SJSA1 (cell line): ENCODE measurements at places on chromosomes 2 and 18. TPM values are rescaled to one million over a fixed set of nuclear protein-coding genes. Genes with fewer than 3 reads are reported as not detected.

CCL20 gene
- total RNA-seq, result not detected in 2 replicates

C2orf66 gene
- total RNA-seq, result 0.05 TPM in 1 of 2 replicates, not detected in the other

TXNDC9 gene
- 107 and 117 TPM in 2 replicates for total RNA-seq

- peaks cover 21% of the 10 kb centered on the region for H3K4me1 ChIP-seq
- H3K4me3 ChIP-seq, result no peak overlapping the region
- H3K27me3 ChIP-seq, result no peaks in the 10 kb centered on the region
- H3K36me3 ChIP-seq, result no peaks in the 10 kb centered on the region; the same call in 1 of the 2 replicates
Observed at GRCh38 chr2:216317831-216318520, 54.3 kb downstream of the MARCHF4 start.

- no peaks in the 10 kb centered on the region for H3K36me3 ChIP-seq
- H3K27ac ChIP-seq, result no peak overlapping the region
- H3K4me1 ChIP-seq, result no peaks in the 10 kb centered on the region
- no peak for DNase-seq
- no peak overlapping the region for H3K4me3 ChIP-seq
Observed at GRCh38 chr2:17166506-17166905, 351.7 kb downstream of the RAD51AP2 start.

DNA sequence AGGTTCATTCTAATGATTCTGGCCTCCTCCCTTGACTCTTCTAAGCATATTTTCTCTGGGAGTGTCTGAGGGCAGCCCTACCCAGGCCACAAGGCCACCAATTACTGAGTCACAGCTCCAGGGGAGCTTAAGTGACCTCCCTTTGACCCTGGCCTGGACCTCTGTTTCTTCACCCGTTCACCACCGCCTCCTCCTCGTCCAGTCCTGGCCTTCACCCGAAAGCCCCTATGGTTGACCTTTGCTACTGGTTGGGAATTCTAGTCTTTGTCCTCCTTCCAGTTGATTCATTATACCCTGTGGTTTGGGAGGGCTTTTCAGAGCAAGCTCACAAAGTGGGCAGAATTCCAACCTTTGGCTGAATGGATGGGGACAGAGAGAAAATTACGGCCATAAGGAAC lies 72.6 kb downstream of the NRP2 start:
- peak; percentile 71 for DNase-seq
- peaks cover 62% of the 10 kb centered on the region for H3K4me1 ChIP-seq
- H3K4me3 ChIP-seq, result no peak overlapping the region

- no peaks in the 10 kb centered on the region for H3K27me3 ChIP-seq
- no peak overlapping the region for H3K4me3 ChIP-seq
- H3K36me3 ChIP-seq, result no peaks in the 10 kb centered on the region
- no peak overlapping the region for H3K27ac ChIP-seq
Observed at GRCh38 chr18:39732918-39733317, 2167.3 kb upstream of the CELF4 start.

DNA sequence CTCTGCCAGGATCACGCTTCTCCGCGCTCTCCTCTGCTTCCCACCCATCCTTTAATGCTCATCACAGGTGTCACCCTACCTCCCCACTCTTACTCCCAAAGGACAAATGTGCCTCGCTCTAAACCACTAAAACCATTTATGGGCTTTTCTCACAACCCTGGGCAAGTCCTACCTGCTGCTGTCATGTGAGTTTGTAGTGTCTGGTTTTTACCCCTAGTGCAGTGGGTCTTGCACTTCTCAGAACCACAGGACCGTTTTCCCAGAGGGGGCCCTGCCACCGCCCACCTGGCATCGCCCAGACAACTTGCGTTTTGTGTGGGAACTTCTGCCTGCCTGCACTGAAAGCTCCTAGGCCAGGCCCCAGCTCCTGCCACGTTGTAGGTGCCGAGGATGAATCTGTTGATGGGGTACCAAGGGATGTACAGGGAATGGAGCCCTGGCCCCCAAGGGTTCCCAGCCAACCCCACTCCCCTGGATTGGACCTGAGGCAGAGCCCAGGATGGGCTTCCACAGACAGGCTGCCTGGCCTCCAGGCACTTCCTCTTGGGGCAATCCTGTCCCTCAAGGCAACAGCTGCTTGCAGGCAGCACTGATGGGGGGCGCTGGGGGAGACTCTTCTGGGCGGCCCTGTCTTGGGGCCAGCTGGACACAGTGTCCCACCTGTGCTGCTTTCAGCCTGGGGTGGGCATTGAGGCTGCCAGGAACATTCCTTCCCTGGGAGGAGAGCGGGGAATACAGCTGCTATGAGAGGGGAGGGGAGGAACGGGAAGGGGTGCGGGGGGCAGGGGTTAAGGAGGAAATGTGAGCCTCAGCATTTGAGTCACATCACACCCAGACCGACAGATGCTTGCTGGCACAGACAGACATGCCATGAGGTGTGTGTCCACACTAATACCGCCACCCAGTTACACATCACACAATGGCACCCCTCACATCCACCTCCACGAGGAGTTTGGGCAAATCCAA lies 176.3 kb downstream of the ZFP36L2 start:
- H3K4me1 ChIP-seq, result peaks cover 43% of the 10 kb centered on the region
- H3K4me3 ChIP-seq, result no peak overlapping the region
- H3K36me3 ChIP-seq, result no peaks in the 10 kb centered on the region
- no peaks in the 10 kb centered on the region for H3K27me3 ChIP-seq

DNA sequence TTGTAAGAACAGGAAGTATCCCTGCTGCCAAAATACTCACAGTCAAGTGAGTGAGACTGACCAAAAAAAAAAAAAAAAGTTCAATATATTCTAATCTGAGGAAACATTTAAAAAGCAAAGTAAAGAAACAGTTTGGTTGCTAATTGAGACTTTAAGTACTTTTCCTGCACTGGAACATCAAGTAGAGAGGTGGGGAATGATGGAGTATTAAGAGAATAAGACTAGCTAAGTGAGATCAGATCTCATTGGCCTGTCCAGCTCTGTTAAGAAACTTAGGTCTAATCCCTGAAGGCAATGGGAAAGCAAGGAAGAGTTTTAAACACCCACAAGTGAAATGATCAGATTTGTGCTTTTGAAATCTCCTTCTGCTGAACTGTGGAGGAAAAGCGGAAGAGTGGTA lies 27.8 kb upstream of the MAP4K3 start:
- DNase-seq, result no peak
- H3K4me1 ChIP-seq, result peaks cover 26% of the 10 kb centered on the region
- H3K36me3 ChIP-seq, result no peaks in the 10 kb centered on the region
- H3K4me3 ChIP-seq, result no peak overlapping the region

- no peak for DNase-seq
- H3K36me3 ChIP-seq, result no peaks in the 10 kb centered on the region
- H3K27ac ChIP-seq, result no peak overlapping the region
- no peaks in the 10 kb centered on the region for H3K4me1 ChIP-seq
Observed at GRCh38 chr2:35033748-35034147, 1321.8 kb upstream of the CRIM1 start.

- no peak for DNase-seq
- H3K27me3 ChIP-seq, result no peaks in the 10 kb centered on the region
- H3K36me3 ChIP-seq, result peaks cover 53% of the 10 kb centered on the region
- no peak overlapping the region for H3K27ac ChIP-seq
- no peaks in the 10 kb centered on the region for H3K4me1 ChIP-seq
- H3K4me3 ChIP-seq, result no peak overlapping the region
Observed at GRCh38 chr2:3585261-3586109, 9.4 kb upstream of the COLEC11 start.

DNA sequence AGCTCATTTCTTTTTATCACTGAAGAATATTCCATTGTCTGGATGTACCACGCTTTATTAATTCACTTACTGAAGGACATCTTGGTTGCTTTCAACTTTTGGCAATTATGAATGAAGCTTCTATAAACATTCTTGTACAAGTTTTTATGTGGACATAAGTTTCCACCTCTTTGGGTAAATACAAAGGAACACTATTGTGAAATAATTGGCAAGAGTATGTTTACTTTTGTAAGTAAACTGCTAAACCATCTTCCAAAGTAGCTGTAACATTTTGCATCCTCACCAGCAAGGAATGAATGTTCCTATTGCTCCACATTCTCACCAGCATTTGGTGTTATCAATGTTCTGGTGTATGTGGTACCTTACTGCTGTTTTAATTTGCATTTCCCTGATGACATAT lies 15.8 kb upstream of the VWC2L start:
- no peaks in the 10 kb centered on the region for H3K27me3 ChIP-seq
- no peak for DNase-seq
- H3K27ac ChIP-seq, result no peak overlapping the region
- H3K4me3 ChIP-seq, result no peak overlapping the region
- H3K4me1 ChIP-seq, result no peaks in the 10 kb centered on the region
- no peaks in the 10 kb centered on the region for H3K36me3 ChIP-seq

UGT1A8 gene
- total RNA-seq, result not detected in 2 replicates

DNA sequence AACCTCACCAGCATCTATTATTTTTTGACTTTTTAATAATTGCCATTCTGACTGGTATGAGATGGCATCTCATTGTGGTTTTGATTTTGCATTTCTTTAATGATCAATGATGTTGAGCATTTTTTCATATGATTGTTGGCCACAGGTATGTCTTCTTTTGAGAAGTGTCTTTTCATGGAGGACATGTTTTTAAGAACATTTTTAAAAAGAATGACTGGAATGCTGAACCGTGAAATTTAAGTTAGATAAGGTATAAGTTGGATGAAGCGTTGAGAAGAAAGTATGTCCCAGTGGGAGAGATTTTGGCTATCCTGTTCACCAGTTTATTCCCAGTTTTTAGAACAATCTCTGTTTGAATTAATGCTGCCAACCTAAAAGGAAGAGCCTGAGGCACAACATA lies 365.9 kb downstream of the CELF4 start:
- no peak for DNase-seq
- no peak overlapping the region for H3K4me3 ChIP-seq
- H3K36me3 ChIP-seq, result no peaks in the 10 kb centered on the region
- H3K27me3 ChIP-seq, result no peaks in the 10 kb centered on the region

- H3K27me3 ChIP-seq, result no peaks in the 10 kb centered on the region
- no peak overlapping the region for H3K27ac ChIP-seq
- no peak for DNase-seq
- H3K4me1 ChIP-seq, result peaks cover 8% of the 10 kb centered on the region
- H3K36me3 ChIP-seq, result peaks cover 58% of the 10 kb centered on the region
Observed at GRCh38 chr2:127953128-127953718, 67.5 kb upstream of the AMMECR1L start.

AMER3 gene
- total RNA-seq, result not detected in 2 replicates

RIT2 gene
- total RNA-seq, result not detected in 2 replicates

DNA sequence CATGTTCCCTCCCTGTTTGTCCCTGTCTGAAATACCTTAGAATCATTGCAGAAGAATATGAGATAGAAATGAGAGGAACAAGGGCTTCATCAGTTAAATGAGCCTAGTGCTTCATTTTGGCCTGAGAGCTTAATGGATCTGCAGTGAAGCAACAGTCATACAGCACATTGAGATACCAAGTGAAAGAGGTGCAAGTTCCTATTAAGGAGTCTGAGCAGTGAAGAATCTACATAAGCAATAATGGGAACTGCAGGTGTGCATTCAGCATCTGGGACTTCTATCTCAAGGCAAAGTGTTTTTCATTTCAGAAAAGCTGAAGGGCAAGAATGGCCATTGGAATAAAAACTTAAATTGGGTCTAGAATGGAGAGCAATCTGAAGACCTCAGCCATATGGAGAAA lies 323.2 kb upstream of the SLC39A10 start:
- no peaks in the 10 kb centered on the region for H3K4me1 ChIP-seq
- H3K27ac ChIP-seq, result no peak overlapping the region
- no peak for DNase-seq
- H3K27me3 ChIP-seq, result no peaks in the 10 kb centered on the region

- DNase-seq, result no peak
- H3K4me3 ChIP-seq, result no peak overlapping the region
- no peaks in the 10 kb centered on the region; the same call in 1 of the 2 replicates for H3K27me3 ChIP-seq
- no peaks in the 10 kb centered on the region for H3K4me1 ChIP-seq
- no peak overlapping the region for H3K27ac ChIP-seq
Observed at GRCh38 chr2:142040556-142040955, 90.3 kb downstream of the LRP1B start.

ST6GAL2 gene
- total RNA-seq, result not detected in 2 replicates

GRCh38 chr2:212489719-212490346 lies 48.8 kb downstream of the ERBB4 start:
- H3K36me3 ChIP-seq, result no peaks in the 10 kb centered on the region
- DNase-seq, result no peak
- H3K27me3 ChIP-seq, result no peaks in the 10 kb centered on the region
- no peak overlapping the region for H3K4me3 ChIP-seq

DNA sequence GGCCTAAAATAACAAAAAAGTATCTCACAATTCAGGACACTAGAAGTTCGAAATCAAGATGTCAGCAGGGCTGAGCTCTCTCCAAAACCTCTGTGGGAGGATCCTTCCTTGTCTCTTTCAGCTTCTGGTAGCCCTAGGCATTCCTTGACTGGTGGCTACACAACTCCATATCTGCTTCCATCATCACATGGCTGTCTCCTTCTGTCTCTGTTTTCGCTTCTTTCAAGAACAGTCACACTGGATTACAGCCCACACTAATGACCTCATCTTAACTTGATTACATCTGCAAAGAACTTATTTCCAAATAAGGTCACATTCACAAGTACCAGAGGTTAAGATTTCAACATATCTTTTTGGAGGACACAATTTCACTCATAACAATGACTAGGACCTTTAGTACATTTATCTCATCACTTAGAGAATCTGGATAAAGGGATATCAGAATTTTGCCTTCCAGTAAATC lies 275.2 kb downstream of the IRS1 start:
- peak overlapping the region; percentile 25 for H3K27ac ChIP-seq
- no peak overlapping the region for H3K4me3 ChIP-seq
- H3K27me3 ChIP-seq, result no peaks in the 10 kb centered on the region
- H3K4me1 ChIP-seq, result peaks cover 17% of the 10 kb centered on the region

ASXL3 gene
- total RNA-seq, result not detected in 2 replicates

GRCh38 chr2:129903586-129904425 lies 75.7 kb upstream of the RAB6C start:
- H3K36me3 ChIP-seq, result no peaks in the 10 kb centered on the region
- DNase-seq, result no peak
- H3K4me1 ChIP-seq, result no peaks in the 10 kb centered on the region
- peaks cover 5% of the 10 kb centered on the region; the same call in 1 of the 2 replicates for H3K27me3 ChIP-seq

RAB6C gene
- total RNA-seq, result not detected in 2 replicates

UGT1A5 gene
- total RNA-seq, result not detected in 2 replicates

DNA sequence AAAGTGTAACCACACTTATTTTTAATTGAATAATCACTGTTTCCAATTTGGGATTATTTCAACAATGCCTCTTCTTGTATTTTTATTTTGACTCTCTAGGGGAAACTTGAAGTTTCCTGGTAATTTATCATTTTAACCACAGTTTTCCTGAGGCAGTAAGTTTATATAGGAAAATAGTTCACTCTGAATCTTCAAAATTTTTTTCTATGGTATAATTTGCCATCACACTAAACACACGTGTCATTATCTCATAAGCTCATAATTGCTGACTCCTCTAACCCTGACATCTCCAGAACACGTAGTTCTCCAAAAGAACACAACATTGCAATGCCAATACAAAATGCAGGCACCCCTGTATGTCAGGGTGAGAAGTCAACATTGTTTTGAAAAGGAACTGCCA lies 102.2 kb upstream of the FZD7 start:
- peaks cover 51% of the 10 kb centered on the region for H3K4me1 ChIP-seq
- H3K4me3 ChIP-seq, result no peak overlapping the region
- no peaks in the 10 kb centered on the region for H3K27me3 ChIP-seq
- no peak for DNase-seq
- no peaks in the 10 kb centered on the region for H3K36me3 ChIP-seq

GRCh38 chr2:105597011-105597805 lies 147.5 kb upstream of the NCK2 start:
- H3K36me3 ChIP-seq, result no peaks in the 10 kb centered on the region
- no peak for DNase-seq
- no peak overlapping the region for H3K27ac ChIP-seq
- H3K4me3 ChIP-seq, result no peak overlapping the region

- peak; percentile 55 for DNase-seq
- H3K27me3 ChIP-seq, result no peaks in the 10 kb centered on the region
- peaks cover 8% of the 10 kb centered on the region for H3K4me1 ChIP-seq
- no peak overlapping the region for H3K27ac ChIP-seq
Observed at GRCh38 chr18:45626330-45627203, 11.3 kb downstream of the SLC14A2 start.

LIPG gene
- 2.0 and 2.2 TPM in 2 replicates for total RNA-seq
